GM23338 (cell line): ENCODE measurements at places on chromosomes 3 and 15. TPM values are rescaled to one million over a fixed set of nuclear protein-coding genes. Genes with fewer than 3 reads are reported as not detected.

PROS1 gene
- polyA plus RNA-seq, result 1.1 and 1.8 TPM in 2 replicates

ITGB5 gene
- polyA plus RNA-seq, result 63.6 and 68.2 TPM in 2 replicates

GRCh38 chr3:169940470-169941181, 26.0 kb upstream of the SEC62 start:
- no peaks in the 10 kb centered on the region for H3K27me3 ChIP-seq
- no peak overlapping the region for H3K27ac ChIP-seq
- no peak overlapping the region for H3K4me3 ChIP-seq
- no peaks in the 10 kb centered on the region; the same call in 1 of the 2 replicates for H3K36me3 ChIP-seq

GRCh38 chr3:143604402-143605185, 243.7 kb downstream of the SLC9A9 start:
- DNase-seq, result no peak
- H3K4me1 ChIP-seq, result peaks cover 15% of the 10 kb centered on the region

- H3K4me1 ChIP-seq, result no peaks in the 10 kb centered on the region; the same call in 1 of the 2 replicates
- no peaks in the 10 kb centered on the region for H3K27me3 ChIP-seq
- H3K36me3 ChIP-seq, result no peaks in the 10 kb centered on the region
- peak; percentile 41 for DNase-seq
- H3K4me3 ChIP-seq, result peak overlapping the region; percentile 82
Observed at GRCh38 chr15:49155834-49156627, 632 bp upstream of the COPS2 start.

CCDC33 gene
- polyA plus RNA-seq, result 2.5 and 2.8 TPM in 2 replicates
